Glutamatergic neuron (in vitro differentiated cells): ENCODE measurements at places on chromosomes 2 and 18. TPM values are rescaled to one million over a fixed set of nuclear protein-coding genes. Genes with fewer than 3 reads are reported as not detected.

The TMEFF2 gene
- 23.9 TPM for total RNA-seq

GRCh38 chr2:155695505-155695904, 637.0 kb downstream of the NR4A2 start:
- DNase-seq, result no peak

- DNase-seq, result no peak
Observed at GRCh38 chr2:62036761-62037250, 131.3 kb downstream of the COMMD1 start.

DNA sequence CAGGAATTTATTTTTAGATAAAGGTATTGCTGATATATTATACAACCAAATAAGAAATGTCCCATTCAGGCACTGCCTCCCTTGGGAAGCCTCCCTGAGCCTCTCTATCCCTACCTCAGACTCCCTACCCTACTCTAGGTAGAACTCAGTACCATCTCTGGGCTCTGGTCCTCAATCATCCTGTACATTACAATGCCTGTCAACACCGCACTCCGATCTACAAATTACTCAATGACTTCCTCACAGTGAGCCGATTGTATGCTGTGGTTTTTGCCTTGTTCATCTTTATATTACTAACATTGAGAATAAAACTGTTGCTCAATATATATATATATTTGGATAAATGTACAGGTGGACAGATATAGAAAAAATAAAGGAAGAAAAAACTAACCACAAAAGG, 207.5 kb downstream of the STK39 start:
- DNase-seq, result no peak

GRCh38 chr2:216880509-216881184, 20.8 kb upstream of the TNP1 start:
- no peak for DNase-seq

DNA sequence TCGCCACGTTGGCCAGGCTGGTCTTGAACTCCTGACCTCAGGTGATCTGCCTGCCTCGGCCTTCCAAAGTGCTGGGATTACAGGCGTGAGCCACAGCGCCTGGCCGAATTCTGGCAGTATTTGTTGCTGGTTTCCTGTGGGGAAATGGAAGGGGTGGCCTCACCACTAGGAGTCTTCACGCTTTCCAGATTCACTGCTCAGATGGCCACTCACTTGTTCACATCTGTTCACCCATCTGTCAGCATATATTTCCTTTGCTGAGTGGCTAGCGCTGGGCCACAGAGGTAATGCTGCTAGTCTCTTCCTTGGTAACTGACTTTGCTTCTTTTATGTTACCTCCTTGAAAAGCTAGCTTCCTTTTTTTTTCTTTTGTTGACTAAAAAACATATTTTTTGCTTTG, 27.2 kb downstream of the TMEM177 start:
- DNase-seq, result no peak

The RNF152 gene
- total RNA-seq, result 16.9 TPM

- DNase-seq, result no peak
Observed at GRCh38 chr2:8684540-8684877, 2.7 kb downstream of the ID2 start.

The MC2R gene
- total RNA-seq, result not detected

DNA sequence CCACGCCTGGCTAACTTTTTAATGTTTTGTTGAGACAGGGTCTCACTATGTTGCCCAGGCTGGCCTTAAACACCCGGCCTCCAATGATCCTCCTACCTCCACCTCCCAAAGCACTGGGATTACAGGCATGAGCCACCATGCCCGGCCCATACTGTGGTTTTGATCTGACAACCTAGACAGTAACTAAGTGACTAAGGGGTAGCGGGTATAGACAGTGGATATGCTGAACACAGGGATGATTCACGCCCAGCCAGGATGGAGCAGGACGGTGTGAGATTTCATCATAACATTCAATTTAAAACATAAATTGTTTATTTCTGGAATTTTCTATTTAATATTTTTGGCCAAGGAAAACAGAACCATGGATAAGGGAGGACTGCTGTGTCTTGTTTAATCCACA, 36.0 kb upstream of the YPEL5 start:
- no peak for DNase-seq

GRCh38 chr2:28435241-28435640, 42.6 kb downstream of the FOSL2 start:
- DNase-seq, result no peak

- DNase-seq, result no peak
Observed at GRCh38 chr2:12341920-12342319, 374.8 kb upstream of the TRIB2 start.

- no peak for DNase-seq
Observed at GRCh38 chr2:124258140-124258880, 233.2 kb downstream of the CNTNAP5 start.

GRCh38 chr2:164824872-164825271, 16.8 kb downstream of the COBLL1 start:
- DNase-seq, result no peak

The DNAH7 gene
- 0.56 TPM for total RNA-seq

The CERKL gene
- total RNA-seq, result 5.7 TPM

- DNase-seq, result no peak
Observed at GRCh38 chr2:197308585-197308984, 2.0 kb downstream of the ANKRD44 start.

DNA sequence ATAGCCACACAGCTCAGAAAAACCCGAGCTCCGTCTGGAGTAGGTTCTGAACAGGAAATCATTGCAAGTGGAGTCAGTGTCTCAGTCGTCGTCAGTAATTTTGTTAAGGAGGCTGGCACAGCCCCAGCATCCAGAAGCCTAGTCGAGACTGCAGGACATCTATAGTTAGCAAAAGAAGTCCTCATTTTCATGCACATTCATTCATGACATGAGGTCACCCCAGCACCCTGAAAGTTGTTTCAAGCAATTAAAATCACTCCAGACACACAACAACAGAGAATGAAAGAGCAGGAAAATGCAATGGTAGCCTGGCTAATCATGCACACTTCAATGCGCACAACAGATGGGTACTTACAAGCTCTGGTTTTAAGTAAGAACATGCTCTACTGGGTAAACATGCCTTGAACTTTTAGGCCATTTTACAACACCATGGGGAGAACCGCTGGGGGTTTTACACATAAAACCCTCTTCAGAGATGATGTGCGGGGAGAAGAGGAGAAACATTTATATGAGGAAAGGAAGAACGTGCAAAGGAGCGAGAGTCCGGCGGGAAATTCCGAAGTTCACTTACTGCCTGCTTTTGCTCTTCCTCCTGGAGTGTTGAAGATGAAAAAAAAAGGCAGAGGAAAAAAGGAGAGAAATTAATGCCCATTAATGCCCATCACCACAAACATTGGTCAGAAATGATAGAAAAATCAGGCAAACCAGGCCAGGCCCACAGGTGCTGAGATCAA, 77.4 kb upstream of the DNMT3A start:
- no peak for DNase-seq

DNA sequence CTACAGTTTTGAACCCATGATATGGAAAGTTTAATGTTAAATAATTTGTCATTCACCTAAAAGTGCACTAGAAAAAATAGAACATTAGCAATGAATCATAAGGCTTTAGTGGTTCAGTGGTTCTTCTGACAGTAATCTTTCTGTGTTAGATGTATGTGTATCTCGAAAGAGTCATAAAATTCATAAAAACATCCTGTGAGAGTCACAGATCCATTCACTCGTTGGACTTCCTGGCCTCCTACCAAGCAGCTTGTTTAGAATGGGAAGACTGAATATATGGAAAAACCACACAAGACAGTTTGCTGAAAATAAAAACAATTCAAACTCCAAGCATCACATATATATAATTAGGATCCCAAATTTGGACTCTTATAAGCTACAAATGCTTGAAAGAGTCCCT, 34.8 kb downstream of the ADNP2 start:
- no peak for DNase-seq

GRCh38 chr2:217705461-217705860, 297.3 kb downstream of the TNS1 start:
- no peak for DNase-seq

The PLGLB1 gene
- total RNA-seq, result 5.4 TPM

- no peak for DNase-seq
Observed at GRCh38 chr2:127968610-127969339, 59.1 kb downstream of the SAP130 start.
